ENCODE measurements at places on chromosomes 7 and 10.

DNA sequence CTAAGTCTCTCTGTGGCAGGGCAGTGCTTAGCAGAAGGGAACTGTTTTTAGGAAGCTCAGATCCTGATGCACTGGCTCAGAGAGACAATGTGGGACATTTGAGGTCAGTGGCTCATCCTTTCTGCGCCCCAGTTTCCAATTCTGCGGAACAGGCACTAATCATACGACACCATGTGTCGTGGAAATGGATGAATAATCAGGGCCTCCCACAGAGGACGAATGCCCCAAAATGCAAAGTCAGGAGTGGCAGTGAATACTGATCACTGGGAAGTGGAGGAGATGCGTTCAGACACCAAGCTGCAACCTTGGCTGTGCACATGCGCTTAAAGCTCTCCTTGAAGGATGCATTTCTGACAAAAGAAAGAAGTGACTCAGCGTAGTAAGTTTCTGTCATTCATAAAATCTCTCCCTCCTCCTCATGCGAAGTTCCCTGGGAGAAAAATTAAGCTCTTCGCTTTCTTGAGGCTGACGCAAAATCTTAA is 21.9 kb upstream of the ECHDC3 start:
- peak; percentile 37 for DNase-seq

GRCh38 chr7:122525355-122525754 is 173.6 kb downstream of the RNF133 start:
- no peak for DNase-seq

DNA sequence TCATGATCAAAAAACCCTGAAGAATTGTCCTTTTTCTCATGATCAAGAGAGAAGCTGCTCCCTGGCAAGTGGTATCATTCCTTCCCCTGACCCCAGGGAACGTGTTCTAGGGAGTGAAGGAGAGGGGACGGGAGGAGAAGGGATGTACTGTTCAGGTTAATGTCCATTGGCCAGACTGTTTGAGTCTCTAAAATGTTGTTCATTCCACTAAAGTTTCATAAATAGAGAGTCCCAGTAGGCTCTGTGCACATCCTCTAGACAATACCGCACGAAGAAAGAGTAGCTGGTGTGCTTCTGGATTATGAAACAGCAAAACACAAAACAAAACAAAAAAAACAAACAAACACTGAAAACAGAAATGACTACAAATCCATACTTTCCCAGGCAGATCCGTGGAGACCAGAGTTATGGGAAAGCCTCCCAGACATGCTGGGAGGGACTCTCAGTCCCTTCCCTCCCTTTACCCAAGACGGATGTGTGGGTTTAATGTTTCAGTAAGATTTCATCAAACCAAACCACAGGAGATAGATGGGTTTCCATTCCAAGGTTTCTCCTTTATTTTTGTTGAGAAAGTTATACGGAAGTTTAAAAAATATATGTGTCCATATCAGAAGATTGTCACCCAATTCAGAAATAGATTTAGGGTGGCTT is 66.5 kb upstream of the TNS3 start:
- no peak for DNase-seq

DNA sequence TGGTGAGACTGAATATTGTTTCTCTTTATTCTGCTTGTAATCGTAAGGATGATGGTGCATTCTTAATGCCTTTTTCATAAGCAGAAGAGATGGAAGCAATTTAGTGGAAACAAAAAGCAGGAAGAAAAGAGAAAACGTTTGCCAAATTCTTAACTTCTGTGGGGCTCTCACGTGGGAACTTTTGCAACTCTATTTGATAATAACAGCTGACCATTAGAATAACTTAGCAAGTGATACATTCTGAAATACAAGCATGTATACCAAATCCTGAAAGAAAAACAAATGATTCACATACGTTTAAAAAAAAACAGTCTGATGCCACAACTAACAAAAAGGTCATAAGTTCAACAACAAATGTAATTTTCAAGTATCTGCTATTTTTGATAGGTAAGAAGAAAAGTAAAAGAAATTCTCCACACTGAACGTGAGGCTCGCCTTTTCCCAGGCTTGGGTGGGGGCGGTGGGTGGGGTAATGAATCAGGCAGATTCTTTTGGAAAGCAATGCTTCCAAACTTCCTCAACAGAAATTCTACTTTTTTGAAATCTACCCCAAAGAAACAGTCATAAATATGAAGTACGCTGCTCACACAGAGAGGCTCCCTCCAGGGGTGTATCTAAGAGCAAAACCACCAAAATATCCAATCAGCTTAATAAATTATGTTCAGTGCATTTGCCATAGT is 446.2 kb upstream of the MGMT start:
- no peak for DNase-seq

DNA sequence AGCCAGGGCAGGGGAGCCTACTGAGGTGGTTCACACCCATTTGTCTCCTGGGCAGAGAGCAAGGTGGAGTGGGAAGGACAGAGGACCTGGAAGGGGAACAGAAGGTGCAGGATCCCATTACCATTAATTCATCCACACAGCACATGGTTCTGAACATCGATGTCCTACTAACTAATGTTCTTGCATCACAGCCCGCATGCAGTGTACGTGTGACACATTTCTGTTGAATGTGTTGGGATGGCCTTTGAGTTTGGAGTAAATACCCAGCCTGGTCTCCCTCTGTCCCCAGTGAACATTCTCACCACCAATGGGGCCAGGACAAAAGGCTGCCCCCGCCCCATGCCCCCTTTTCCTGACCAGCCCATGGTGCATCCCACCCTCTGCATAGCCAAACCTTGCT is 46.3 kb downstream of the FAM241B start:
- no peak for DNase-seq

- DNase-seq = no peak
Measured at GRCh38 chr10:119421891-119422681, 120.4 kb downstream of the RGS10 start.

DNA sequence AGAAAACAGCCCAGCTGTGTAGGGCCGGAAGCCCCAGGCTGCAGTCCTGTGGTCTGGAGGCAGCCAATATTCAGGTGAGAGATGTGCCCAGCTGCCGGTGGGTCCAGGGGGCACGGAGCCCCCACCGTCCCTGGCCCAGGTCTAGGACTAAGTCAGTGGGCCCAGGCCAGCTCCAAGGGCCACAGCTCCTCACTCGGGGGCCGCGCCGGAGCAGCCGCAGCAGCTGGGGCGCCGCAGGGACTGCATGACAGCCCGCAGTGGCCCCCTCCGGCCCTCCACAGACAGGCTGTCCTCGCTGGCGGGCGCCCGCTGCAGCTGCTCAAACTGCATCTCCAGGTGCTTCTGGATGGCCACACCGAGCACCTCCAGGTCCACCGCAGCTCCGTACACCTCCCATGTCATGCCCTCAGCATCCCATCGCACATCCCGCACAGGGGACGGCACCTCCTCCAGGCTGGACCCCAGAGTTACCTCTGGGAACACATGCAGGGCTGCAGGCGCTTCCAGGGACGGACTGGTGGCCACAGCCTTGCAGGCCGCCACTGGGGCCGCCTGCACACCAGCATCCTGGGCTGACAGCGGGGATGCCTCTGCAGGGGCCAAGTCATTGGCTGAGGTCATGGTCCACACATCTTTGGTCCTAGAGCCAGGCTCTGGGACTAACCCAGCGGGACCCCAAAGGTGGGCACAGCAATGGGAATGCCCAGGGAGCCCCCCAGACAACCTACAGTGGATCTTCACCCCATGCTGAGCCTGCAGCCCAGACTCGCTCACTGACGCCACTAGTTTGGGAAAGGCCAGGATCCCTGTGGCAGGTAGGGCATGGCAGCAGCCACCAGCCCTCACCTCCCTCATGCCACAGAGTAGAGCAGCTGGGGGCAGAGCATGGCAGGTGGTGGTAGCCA is 7.0 kb downstream of the GPRIN2 start:
- DNase-seq = no peak

GRCh38 chr7:93245525-93246432 is 13.6 kb downstream of the VPS50 start:
- DNase-seq = no peak

DNA sequence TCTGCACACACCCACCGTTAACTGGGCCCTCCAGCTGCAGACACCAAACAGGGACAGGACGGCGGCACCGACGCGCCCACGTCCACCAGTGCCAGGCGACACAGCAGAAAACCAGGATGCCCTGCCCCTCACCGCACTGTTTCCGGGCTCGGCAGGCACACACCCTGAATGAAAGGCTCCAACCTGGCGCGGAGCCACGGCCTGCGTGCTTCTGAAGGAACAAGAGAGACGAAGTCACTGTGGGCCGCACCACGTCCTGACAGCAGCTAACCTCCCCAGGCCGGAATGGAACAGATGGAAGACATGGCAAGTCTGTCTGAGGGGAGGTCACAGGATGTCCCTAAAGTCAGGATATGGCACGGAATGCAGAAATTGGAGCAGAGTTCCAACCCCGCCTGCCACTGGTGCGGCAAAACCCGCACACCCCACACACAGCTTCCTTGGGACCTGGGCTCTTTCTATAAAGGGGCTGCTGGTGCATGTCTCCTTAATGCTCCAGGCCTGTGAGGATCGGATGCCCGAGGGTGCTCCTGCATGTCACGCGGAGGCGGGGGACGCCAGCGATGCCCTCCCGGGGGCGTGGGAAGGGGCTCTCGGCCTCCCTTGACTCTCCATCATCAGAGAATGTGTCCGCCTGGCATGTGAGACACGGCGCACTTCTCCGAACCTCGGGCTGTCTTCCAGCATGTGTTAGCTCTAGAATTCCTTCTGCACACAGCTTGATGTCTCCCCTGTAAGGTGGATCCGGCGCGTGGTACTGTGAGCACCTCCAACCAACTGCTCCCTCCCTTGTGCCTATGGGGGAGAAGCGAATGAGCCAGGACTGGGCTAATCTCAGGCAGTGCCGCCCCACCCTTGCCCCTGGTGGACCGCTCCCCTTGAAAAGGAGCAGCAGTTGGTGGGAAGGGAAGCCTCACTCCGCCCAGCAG is 3.9 kb upstream of the GPER1 start:
- DNase-seq = no peak

DNA sequence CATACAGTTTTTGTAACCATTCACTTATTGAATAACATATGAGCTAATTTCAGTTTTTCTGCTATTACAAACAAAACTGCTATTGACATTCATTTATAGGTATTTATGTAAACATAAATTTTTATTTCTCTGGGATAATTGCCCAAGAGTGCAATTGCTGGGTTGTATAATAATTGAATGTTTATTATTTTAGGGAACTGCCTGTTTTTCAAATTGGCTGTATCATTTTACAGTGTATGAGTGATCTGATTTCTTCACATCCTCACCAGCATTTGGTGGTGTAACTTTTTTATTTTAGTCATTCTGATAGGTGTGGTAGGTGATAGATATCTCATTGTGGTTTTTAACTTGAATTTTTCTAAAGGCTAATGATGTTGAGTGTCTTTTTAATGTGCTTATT is 26.4 kb downstream of the KIF11 start:
- no peak for DNase-seq

- peak; percentile 73 for DNase-seq
Measured at GRCh38 chr7:98217623-98218582, 6.7 kb downstream of the BHLHA15 start.

DNA sequence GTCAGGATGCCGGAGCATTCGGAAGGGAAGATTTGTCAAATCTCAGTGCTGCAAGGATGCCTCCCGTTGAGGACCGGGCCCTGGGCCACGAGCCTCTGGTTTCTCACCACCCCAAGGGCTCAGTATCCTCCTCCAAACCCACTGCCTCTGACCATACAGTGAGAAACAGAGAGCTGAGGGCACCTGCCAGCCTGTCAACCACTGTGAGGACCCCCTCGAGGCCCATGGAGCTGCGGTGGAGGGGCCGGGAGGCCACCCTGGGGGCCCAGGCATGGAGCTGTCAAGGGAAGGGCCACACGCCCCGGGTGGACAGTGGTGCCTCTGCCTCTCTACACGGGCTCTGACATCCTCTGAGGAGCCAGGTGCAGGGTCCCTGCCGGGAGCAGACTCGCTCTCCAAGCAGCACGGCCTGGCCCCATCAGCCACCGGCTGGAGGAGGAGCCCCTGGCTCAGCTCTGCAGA is 248.0 kb upstream of the TCERG1L start:
- no peak for DNase-seq

DNA sequence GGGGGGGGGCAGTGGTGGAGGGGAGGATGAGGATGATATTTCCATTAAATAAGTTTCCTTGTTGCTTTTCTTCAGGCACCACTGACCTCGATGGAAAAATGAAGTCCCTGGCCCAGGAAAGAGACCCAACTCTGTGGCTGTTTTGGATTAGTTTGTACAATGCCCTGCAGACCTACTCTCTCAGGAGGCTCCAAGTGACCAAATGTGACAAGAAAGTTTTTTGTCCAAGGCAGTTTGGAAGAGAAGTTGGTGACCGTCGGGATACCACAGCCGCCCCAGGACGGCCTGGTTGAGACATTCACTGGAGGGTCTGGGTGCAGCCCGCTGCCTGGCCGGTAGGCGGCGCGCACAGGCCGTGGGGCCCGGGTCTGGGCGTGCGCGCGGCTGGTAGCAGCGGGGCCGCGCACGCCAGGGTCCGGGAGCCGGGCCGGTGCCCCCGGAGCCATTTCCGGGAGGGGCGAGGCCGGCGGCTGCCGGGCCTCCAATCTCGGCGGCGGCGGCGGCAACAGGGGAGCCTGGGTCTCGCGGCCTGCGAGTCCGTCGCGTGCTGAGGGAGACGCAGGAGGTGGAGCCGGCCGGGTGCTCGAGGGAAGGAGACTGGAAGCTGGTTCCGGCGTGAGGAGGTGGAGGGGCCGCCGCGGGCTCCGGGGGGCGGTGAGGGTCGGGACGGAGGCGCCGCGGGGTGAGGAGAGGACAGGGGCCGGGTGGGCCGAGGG is at the start of gene SGPL1:
SGPL1 (plus strand) TSS at position 445 of the 716 bp plus-strand sequence. CDS start 906 bp downstream, outside the sequence.
- DNase-seq = peak; percentile 69

GRCh38 chr10:121668314-121669027 is 70.2 kb upstream of the FGFR2 start:
- peak; percentile 34 for DNase-seq

DNA sequence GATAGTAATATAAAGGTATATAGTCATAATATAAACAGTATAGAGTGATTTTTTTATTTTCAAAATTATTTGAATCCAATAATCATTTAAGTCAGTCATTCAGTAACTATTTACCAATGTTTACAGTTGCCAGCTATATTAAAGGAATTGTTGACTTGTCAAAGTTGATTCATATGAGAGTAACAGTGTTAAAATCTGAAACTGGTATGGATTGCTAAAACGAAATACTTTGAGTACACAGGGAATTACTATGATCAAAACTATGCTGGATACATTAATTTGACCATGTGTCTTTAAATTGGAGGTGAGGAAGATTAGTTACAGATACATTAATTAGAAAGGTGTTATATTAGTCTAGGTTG is 282.6 kb downstream of the ADK start:
- no peak for DNase-seq

DNA sequence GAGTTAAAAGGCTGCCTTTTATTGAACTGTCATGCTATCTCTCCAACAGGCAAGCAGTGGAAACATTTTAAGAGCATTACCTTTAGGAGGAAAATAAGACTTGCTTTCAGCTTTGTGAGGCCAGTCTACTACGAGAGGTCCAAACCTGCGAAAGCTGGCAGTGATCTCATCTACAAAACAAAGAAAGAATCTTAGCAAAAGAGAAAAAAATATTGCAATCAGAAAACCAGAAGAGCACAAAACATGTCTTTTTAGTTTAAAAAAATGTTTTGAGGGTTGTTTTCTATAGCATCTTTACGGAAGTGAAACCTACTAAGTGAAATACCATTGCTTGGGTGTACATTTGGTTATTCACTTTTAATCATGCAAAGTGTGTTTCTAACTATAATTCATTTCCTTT is 147.9 kb downstream of the CPEB3 start:
- no peak for DNase-seq

Data from nucleus accumbens (tissue), 56 donors.